Stimulated activated CD4-positive, alpha-beta T cell treated with anti-CD3 and anti-CD28 coated beads, Interleukin-2, amount 100 ng/mL, for 48 hours (primary cell): ENCODE measurements at places on chromosomes 13 and 19.

GRCh38 chr13:38735665-38736440, 49.0 kb downstream of the FREM2 start:
- DNase-seq, result no peak

- peak; percentile 57 for DNase-seq
Measured at GRCh38 chr19:18478545-18479311, 40.8 kb upstream of the ISYNA1 start.

DNA sequence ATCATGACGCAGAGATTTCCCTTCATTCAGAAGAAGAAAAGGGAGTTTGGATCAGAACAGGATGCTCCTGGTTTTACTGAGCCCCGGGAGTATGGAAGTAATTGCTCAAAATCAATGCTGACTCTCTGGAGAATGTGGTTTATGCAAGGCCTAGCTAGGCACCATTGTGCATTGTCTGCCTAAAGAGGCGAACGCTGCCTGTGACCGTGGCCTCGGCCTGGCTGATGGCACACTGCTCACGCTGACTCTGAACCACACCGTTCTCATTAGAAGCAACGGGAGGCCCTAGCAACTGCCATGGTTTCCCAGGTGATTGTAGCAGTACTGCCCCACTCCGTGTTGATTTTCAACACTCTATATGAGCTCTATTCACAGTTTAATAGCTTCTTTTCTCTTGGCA, 41.7 kb upstream of the UBL3 start:
- DNase-seq, result no peak

- DNase-seq, result no peak
Measured at GRCh38 chr13:33079960-33080359, 63.7 kb downstream of the KL start.

GRCh38 chr19:51978882-51979281, 7.8 kb downstream of the ZNF350 start:
- DNase-seq, result no peak

DNA sequence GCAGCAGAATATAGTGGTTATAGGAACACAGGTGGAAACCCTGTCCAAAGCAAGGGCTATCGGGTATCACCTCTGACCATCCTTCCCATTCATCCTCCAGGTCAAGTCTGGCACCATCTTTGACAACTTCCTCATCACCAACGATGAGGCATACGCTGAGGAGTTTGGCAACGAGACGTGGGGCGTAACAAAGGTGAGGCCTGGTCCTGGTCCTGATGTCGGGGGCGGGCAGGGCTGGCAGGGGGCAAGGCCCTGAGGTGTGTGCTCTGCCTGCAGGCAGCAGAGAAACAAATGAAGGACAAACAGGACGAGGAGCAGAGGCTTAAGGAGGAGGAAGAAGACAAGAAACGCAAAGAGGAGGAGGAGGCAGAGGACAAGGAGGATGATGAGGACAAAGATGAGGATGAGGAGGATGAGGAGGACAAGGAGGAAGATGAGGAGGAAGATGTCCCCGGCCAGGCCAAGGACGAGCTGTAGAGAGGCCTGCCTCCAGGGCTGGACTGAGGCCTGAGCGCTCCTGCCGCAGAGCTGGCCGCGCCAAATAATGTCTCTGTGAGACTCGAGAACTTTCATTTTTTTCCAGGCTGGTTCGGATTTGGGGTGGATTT, 2.1 kb upstream of the RAD23A start:
- DNase-seq, result no peak

- DNase-seq, result no peak
Measured at GRCh38 chr13:30142486-30143211, 164.7 kb downstream of the KATNAL1 start.

DNA sequence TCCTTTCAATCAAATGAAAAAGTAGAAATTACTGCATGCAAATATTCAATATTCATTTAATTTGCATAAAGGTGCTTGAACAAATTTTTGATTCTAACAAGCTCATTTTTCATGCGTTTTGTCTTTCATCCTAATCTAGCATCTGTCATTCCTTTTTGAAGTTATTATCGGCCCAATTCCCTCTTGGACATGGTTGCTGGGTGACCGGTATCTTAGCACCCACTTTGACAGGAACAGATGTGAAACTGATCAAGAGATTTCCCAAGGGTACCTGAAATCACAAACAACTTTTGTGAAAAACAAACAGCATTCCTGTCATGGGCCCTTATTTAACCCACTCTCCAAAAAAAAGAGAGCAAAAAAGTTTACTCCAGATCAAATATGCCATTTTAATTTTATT, 13.3 kb downstream of the DACH1 start:
- no peak for DNase-seq

DNA sequence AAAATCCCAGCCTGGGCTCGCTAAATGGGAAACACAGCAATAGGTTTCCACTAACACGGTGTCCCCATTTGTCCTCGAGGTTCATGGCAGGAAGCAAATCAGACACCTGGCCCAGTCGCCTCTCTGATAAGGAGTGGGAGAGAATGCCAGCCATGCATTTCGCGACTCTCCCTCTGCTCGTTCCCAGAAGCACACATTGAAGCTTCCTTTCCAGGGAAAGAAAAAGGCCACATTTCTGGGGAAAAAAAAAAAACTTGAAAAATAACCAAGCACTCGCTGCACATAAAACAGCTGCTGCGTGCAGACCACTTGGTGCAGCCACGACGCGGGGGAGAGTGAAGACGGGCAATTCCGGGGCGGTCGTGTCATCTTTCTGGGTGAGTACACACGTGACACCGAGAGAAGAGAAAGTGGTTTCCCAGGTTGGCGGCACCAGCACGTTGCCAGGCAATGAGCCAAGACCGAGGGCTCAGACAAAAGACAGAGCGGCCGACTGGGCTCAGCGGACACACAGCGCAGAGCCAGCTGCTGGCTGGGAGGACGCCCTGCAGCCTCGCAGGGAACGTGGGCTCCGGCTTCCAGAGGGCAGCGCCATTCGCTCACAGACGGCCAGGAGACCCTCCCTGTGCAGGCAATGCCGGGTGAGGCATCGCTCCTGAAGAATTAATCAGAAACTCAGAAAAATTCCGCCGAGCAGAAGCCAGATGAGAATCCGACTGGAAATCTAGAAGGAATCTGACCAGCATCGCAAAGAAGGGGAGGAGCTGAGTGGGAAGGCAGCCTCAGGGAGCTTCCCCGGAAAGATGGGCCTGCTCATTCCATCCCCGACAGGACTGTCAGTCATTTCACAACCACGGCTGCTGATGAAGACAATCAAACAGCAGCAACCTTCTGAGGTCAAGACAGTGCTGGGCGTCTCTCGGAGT, 83.2 kb upstream of the IRS2 start:
- DNase-seq, result no peak

- DNase-seq, result no peak
Measured at GRCh38 chr13:112760435-112760834, 70.6 kb downstream of the ATP11A start.

DNA sequence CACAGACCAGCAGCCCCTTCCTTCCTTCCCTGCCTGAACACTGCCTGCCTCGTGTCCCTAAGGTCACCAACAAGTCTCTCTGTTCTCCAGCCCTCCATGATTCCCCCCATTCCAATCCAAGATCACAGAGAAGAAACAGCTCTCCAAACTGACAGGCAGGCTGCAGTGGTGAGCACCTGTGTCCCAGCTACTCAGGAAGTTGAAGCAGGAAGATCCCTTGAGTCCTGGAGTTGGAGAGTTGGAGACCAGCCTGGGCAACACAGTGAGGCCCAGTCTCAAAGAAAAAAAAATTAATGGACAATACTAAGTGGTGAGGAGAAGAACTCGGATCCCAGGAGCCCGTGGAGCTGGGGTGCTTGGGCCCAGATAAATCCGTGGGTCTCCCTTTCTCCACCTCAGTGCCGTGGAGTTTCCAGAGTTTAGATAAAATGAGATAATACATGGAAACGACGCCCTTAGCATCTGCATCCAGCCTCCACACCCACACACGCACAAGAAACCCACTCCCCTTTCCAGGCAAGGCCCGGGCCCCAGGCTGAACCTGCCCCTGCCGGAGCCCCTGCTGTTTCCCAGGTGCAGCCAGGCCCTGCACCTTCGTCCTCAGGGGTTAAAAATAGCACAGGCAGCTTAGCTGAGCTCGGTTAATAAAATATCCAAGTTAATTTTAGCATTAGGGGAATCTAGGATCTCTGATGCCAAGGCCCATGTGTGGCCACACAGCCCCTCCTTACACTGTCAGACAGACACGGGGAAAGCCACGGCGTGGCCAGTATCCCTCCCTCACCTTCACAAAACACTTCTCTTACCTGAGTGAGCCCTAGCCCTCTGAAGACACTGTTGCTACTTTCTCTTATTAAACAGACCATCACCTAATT, 4.7 kb downstream of the RASA3 start:
- DNase-seq, result no peak

DNA sequence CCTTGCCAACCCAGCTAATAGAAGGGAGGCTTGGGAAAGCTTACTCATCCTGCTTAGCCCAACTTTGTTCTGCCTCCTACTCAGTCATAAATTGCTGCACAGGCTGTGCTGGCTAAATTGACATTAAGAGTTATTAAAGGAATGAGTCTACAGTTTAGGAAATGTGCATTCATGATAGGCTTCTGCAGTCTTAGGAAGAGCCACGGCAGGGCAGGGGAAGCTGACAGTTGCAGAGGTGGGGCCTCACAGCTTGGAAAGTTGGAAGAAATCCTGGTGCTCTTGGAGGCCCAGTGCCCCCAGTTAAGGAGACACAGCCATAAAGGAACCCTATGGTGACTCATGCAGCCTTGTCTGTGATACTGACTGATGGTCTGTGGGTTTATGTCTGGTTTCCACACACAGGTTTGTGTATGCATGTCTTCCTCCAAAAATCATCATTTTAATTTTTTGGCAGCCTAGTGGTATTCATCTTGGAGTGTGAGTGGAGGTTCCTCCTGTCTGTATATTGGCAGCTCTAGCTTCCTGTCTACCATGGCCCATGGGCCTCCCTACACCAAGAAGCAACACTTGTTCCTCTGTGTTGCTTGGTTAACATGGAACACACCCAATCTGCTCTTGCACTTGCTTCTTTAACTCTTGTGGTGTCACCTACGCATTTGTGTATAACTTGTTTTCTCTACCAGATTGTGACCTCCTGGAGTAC, 135.0 kb upstream of the KL start:
- DNase-seq, result no peak

- no peak for DNase-seq
Measured at GRCh38 chr13:26335158-26335557, 81.2 kb downstream of the CDK8 start.

GRCh38 chr13:30892966-30893365, 13.1 kb upstream of the MEDAG start:
- peak; percentile 15 for DNase-seq

- no peak for DNase-seq
Measured at GRCh38 chr19:39410017-39410830, 2.2 kb upstream of the PLEKHG2 start.

- no peak for DNase-seq
Measured at GRCh38 chr19:45713141-45713540, 17.6 kb downstream of the FBXO46 start.

GRCh38 chr13:110706570-110707372, 855 bp upstream of the CARS2 start:
- DNase-seq, result no peak

DNA sequence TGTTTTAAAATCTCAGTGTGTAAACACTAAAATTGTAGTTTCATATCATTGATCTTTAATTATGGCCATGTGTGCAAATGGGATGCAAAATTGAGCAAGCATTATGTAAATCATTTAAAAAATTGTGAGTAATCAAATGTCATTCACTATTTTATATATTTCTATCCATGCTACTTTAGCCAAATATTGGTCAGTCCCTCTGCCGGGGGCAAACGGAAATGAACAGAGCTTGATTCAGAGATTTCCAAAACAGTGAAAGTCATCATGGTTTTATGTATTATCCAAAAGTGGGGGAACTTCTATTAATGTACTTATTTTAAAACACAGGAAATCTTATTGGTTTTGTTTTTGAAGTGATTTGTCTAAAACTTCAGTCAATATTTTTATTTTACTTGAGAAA, 219.1 kb downstream of the IRS2 start:
- no peak for DNase-seq

DNA sequence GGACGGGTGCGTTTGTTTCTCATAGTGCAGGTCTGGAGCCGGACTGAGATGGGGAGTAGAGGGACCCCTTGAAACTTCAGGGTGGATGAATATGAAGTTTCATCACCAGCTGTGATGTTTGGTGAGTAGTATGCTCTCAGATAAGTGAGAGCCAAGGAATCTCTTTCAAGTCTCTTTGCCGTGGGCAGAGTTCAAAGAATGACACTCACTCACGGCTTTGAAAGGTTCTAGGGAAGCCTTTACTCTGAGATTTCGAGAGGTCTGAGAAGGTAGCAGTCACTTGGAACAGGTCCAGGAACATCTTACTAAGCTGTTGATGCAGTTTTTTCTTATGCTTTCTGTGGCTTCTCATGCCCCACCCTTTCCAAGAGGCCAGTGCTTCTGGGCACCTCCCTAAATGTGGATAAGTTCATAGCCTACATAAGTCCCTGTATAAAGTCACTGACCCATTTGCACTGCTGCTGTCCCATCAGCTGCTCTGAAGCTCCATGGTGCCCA, at the start of gene IGFL2:
Gene IGFL2, plus strand, starts transcription at position 448 of the 498 bp plus-strand sequence. Its CDS starts 41 bp downstream, at position 489.
- no peak for DNase-seq

GRCh38 chr19:46753420-46754155, 7.3 kb upstream of the STRN4 start:
- peak; percentile 55 for DNase-seq

GRCh38 chr19:42124386-42124901, 7.8 kb downstream of the POU2F2 start:
- no peak for DNase-seq

DNA sequence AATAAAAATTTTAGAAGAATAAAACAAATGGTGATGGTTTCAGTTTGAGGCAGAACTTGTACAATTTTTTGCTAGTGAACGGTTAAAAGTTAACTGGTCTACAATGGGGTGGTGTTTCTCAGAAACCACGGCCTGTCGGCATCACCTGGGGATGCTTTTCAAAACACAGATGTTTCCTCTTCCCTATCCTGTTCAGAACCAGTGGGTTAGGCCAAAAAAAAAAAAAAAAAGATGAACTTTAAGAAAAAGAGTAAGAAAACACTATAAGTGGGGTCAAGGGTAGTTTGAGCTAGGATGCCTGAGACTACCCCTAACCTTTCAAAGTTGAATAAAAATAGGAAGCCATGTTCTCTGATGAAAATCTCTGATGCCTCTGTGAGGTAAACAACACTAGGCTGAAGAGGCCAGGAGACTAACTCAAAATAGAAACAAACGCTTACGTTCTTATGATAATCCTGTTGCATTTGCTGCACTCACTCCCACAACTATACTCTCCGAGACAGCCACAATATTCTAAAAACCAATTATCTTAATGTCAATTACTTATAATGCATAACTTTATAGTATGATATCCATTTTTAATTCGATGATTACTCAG, 3.3 kb downstream of the MTIF3 start:
- DNase-seq, result no peak
